ENCODE measurements at places on chromosomes 1 and 21.

DNA sequence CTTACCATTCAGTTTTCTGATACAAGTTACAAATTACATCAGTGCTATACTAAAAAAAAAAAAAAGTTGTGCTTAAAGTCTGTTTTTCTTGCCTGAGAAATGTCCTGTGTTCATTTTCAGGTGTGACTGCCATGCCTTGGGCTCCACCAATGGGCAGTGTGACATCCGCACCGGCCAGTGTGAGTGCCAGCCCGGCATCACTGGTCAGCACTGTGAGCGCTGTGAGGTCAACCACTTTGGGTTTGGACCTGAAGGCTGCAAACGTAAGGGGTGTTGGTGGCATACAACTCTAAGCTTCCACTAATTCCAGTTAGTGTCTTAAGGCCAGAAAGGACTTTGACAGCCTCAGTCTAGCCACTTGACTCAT, 60.1 kb upstream of the LAMC2 start:
- DNase-seq: no peak

GRCh38 chr1:27392096-27392777, at the start of gene GPR3:
Gene GPR3, plus strand, starts transcription at chr1:27392622. Its CDS starts 1,177 bp downstream, at chr1:27393799.
- DNase-seq: peak; percentile 91

DNA sequence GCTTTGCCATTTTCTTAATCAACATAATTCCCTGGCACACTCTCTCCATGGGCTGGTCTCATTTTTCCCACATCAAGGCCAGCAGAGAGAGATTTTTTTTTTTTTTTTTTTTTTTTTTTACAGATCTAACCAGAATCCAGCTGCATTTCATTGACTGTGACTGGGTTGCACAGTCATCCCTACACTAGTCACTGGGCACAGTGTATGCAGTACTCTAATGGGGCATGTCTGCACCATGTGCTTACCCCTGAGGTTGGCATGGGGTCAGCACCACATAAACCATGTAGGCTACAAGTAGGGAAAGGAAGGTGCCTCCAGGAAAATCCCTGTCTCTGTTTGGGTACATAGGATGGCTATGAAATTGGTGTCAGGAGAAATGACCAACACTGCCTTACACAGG, 64.1 kb upstream of the LRP8 start:
- DNase-seq: no peak

DNA sequence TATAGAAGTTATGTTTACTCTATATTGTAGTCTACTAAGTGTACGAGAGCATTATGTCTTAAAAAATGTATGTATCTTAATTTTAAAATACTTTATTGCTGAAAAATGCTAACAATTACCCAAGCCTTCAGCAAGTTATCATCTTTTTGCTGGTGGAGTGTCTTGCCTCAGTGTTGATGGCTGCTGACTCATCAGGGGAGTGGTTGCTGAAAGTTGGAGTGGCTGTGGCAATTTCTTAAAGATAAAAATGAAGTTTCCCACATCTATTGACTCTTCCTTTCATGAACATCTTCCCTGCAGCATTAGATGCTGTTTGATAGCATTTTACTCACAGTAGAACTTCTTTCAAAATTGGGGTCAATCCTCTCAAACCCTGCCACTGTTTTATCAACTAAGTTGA, 95.8 kb downstream of the CDC7 start:
- DNase-seq: peak; percentile 21

- peak; percentile 65 for DNase-seq
Measured at GRCh38 chr1:167043752-167044488, 46.3 kb downstream of the GPA33 start.

DNA sequence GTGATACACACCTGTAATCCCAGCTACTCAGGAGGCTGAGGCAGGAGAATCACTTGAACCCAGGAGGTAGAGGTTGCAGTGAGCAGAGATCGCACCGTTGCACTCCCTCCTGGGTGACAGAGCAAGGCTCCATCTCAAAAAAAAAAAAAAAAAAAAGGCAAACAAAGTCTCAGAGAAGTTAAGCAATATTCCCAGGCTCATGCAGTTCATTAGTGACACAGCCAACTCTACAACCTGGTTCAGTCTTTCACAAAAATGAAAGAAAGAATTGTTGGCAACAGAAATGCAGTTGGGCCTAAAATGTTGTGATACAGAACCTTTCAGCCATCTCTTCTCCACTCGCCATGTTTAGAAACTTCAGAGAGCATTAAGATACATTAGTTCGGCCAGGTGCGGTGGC, 242.1 kb downstream of the LTN1 start:
- DNase-seq: no peak

DNA sequence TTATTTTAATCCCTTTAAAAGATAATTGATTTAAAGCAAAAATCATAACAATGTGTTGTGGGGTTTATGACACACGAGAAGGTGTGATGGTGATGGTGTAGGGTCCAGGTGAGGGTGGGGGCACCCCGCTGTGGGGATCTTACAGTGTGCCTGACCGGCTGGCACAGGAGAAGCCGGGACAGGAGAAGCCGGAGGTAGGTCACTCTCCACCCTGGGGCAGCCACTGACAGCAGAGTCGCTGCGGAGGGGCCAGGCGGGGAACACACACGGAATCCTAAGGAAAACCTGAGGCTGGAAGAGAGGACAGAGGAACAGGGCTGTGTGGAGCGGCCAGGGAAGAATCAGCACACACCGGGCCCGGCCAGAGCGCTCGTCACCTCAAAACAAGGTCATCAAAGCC, 4.3 kb upstream of the LRRC3 start:
- no peak for DNase-seq

- DNase-seq: no peak
Measured at GRCh38 chr1:67937651-67938050, 104.4 kb upstream of the GNG12 start.

DNA sequence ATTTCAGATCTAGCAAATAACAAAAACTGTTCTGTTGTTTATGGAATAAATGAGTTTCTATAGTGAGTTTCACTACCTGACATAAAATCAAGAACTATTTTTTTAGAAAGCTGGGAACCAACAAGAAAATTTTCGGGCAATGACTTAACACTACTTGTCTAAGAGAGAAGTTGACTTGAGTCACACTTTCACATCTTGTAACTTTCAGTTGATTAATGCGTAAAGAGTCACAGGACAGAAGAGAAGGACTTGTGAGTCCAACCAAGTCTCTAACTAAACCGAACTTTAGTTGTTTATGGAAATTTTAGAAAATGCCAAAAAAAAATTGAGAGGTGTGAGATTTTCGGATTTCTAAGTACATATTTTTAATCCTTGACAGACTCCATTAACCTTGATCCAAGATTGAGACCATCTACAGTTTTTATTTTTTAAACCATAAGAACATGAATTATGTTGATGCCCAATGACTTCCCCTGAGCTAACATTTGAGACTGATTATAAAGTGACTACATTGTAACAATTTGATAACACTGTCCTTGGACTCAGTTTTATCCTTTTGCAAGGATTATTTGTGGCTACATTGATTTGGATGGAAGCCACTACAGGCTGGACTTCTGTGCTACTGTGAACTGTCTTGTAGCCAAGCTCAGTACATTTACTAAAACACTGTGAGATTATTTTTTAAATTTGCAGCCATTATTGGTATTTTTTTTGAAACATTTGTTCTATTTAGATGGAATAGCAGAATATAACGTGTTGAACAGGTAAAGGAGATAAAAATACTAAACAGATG, 284.0 kb downstream of the PTPRC start:
- DNase-seq: no peak

- DNase-seq: no peak
Measured at GRCh38 chr1:75643460-75643859, 32.5 kb upstream of the SLC44A5 start.

GRCh38 chr1:242556276-242556675, 31.8 kb upstream of the PLD5 start:
- DNase-seq: no peak

GRCh38 chr1:151680826-151681225, 35.8 kb downstream of the CELF3 start:
- no peak for DNase-seq

DNA sequence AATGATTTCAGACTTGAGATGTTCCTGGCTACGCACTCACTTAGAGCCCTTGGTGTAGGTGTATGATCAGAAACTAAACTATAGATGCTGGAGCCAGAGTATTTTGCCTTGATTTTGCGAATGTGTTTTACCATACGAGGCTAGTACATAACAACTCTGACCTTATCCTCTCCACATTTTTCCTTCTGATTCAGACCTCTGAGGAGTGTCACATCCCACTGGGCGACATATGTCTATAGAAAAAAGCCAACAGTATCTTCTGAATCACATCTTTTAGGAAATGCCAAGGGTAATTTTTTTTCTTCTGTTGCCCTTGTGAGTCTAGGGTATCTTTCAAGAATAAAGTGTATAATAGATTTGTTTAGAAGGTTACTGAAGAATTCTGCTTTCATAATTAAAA, 49.6 kb downstream of the AK4 start:
- DNase-seq: no peak

- no peak for DNase-seq
Measured at GRCh38 chr1:157141212-157141855, 3.1 kb upstream of the ETV3 start.

GRCh38 chr1:171712341-171712740, 29.5 kb downstream of the VAMP4 start:
- no peak for DNase-seq

DNA sequence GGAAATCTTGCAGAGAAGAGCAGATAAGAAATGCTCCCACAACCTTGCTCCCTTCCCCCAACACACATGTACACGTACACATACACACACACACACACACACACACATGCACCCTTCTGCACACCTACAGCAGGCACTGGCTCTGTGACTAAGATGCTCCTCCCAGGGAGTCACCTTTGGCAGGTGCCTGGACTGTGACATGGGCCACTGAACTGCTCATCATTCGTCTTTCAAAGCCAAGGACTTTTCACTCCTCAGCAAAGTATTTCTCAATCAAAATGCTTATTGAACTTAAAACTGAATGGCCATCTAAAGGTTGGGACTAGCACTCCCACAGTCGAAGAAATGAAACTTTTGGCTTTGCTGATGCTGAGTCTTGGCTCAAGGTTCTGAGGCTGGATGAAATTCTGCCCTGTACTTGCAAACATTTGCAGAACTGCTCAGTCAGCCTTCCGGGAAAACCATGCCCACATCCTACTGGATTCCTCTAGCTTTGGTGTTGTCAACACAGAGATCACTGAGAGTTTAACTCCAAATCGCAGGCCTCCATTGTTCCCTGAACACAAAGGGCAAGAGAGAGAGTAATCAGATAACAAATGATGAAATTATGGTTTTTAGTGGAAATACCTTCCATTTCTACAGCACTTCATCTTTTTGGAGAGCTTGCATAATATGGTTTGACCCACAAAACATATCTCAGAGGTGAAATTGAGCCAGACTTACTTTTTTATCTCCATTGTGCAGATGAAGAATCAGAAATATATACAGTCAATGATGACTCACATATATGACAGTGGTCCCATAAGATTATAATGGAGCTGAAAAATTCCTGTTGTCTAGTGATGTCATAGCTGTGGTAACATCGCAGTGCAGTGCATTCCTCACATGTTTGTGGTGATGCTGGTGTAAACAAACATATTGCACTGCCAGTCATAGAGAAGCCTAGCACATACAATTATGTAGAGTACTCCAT, 72.4 kb upstream of the BCAR3 start:
- no peak for DNase-seq

DNA sequence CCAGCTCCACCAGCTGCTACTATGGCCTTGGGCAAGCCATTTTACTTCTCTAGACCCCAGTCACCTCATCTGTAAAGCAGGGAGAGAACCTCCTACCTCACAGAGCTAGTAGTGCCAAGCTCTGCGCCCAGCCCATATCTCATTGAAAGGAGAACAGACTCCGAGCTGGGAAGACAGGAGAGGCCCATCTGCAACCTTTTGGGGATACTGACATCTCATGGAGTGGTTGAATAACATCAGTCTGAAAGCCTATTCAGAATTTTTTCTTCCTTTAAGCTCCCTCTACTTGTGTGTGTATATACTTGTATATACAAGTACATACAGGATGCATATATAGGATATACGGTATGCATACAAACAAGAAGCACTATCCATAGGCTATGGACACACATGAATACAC, 279.5 kb upstream of the POU3F1 start:
- DNase-seq: no peak

- DNase-seq: no peak
Measured at GRCh38 chr1:240803151-240803550, 191.2 kb upstream of the GREM2 start.

DNA sequence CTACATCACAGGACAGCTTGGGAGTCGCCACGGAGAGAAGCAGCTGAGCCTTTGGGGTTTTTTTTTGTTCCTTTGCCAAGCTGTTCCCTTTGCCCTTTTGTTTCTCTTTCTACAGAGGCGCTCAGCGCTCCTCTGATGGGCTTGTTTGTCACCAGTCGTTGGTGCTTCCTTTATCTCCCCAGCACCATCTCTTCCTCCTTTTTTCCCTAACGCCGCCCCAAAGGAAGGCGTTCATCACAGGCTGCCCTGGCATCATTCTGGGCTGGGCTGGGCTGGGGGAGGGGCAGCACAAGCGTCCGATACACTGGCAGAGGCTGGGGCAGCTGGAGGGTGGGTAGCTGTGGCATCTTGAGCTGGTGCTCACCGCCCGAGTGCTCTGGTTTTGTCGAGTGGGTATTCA, 10.5 kb downstream of the IGSF21 start:
- no peak for DNase-seq

DNA sequence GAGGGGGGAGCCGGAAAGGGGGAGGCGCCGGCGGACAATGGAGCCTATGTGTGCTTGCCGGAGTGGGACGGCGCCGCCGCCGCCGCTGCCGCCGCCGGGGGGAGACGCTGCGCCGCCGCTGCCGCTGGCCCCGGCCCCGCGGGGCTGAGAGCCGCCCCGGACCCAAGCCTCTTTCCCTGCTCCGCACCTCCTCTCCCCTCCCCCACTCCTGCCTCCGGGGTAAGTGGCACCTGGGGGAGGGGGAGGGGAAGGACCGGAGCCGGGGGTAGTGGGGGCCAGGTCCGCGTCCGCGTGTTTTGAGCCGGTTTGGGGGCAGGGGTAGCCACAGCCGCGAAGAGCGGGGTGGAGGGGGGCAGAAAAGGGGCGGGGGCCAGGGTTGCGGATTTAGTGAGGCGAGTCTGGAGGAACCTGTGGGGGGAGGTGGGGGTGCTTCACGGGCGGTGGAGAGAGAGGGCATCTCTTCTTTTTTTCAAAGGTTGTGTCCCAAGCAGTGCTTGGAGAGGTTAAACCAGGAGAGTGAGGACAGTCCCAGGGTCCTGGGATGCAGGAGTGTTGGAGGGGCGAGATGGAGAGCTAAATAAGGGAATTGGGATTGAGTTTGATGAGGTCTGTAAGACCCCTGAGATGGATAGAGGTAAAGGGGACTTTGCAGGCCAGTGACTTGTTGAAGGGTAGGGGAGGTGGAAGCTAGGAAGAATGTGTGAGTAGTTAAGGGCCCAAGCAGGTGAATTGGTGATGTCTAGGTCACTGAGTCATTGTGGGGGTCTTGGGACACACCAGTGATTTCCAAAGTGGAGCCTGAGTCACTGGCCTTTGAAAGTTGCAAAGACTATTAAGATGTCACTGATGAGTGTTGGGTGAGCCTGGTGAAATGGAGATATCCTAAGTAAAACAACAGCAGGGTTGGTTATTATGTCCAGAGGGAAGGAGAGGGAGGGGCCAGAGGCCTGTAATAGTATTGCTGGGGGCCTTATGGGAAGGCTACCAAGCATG, 59.1 kb downstream of the BCL9 start:
- no peak for DNase-seq
